Spinal cord (tissue), 10 donors: ENCODE measurements at places on chromosomes 2 and 18. TPM values are rescaled to one million over a fixed set of nuclear protein-coding genes. Genes with fewer than 3 reads are reported as not detected.

BOLA3 gene
- total RNA-seq: 37.2 TPM

VAMP8 gene
- 32.3 TPM for total RNA-seq

AMER3 gene
- total RNA-seq: 11.4 TPM

EML6 gene
- 6.9 TPM for total RNA-seq

COL6A3 gene
- total RNA-seq: 429 TPM

IL36A gene
- not detected for total RNA-seq

TNS1 gene
- 54.3 TPM for total RNA-seq

SH3RF3 gene
- 5.2 TPM for total RNA-seq

- DNase-seq: no peak
Measured at GRCh38 chr2:15363142-15363541, 198.0 kb downstream of the NBAS start.

DNA sequence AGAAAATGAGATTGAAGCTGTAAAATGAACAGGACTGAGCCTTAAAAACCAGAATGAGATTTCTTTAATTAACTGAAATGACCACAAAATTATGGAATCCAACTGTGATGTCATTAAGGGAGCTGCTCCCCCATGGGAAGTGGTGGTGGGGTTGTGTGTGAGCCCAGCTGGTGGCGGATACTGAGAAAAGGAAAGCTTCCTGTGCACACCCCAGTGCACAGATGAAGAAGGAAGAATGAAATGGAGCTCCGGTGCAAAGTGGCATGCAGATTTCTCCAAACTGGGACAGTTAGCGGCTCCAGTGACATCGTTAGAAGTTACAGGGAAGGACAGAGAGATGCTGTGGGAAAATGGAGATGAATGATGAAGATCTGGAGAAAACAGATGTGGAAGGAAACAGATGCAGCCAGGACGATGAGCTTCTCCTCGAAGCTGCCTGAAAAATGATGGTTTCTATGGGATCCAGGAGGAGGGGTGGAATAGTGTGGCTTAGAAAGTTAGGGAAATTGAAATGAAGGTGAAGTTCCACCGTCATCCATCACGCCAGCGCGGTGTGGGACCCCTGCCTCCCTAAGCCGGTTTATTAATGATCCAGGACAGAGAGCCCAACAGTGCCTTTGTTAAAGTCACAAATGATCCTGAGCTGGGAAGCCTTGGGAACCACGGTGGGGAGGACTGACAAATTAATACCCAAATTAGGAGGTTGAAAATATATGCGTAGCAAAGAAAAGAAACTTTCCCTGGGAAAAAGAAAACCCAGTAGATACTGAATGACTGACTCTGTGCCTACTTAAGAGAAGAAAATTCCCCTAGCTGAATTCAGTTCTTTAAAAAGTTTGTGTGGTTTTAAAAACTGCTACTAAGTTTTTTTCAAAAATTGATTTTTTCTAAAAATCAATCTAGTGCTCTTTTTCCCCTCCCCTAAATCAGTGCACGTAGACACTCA, 77.2 kb downstream of the TSN start:
- DNase-seq: peak; percentile 74

GRCh38 chr2:47038656-47039488, 116.2 kb downstream of the STPG4 start:
- no peak for DNase-seq

GRCh38 chr18:26103579-26103978, 13.2 kb upstream of the SS18 start:
- DNase-seq: no peak

GRCh38 chr2:130152816-130153595, 8.1 kb upstream of the CCDC74B start:
- DNase-seq: no peak

- peak; percentile 51 for DNase-seq
Measured at GRCh38 chr2:33681364-33681757, 82.3 kb upstream of the FAM98A start.

GRCh38 chr2:40564184-40564583, 112.3 kb upstream of the SLC8A1 start:
- no peak for DNase-seq

GRCh38 chr2:210318486-210318885, 3.5 kb upstream of the MYL1 start:
- DNase-seq: no peak

DNA sequence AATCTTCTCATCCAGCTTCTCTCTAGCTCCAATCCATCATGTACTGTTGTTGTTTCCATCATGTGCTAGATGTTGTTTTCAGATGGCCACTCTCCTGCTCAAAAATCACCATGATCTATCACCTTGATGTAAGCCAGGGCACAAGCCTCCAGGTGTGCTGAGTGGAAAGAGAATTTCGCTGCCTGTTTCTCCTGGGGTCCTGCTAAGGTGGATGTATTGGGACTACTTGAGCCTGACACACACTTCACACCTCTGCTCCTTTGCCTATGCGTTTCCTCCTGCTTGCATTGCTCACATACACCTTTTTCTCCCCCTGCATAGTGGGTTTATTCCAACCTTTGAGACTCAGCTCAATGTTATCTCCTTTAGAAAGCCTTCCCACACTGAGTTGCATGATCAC, 287.6 kb downstream of the CYRIA start:
- DNase-seq: no peak
